ENCODE measurements at places on chromosomes 11 and 22.
A peak's percentile ranks its signal among the peaks of the same experiment; 100 is the strongest.

GRCh38 chr22:42651134-42651533 is 1.9 kb upstream of the CYB5R3 start:
- no peak for DNase-seq

- no peak for DNase-seq
These were observed 2132.2 kb downstream of the LRRC4C start for GRCh38 chr11:39327302-39327701.

DNA sequence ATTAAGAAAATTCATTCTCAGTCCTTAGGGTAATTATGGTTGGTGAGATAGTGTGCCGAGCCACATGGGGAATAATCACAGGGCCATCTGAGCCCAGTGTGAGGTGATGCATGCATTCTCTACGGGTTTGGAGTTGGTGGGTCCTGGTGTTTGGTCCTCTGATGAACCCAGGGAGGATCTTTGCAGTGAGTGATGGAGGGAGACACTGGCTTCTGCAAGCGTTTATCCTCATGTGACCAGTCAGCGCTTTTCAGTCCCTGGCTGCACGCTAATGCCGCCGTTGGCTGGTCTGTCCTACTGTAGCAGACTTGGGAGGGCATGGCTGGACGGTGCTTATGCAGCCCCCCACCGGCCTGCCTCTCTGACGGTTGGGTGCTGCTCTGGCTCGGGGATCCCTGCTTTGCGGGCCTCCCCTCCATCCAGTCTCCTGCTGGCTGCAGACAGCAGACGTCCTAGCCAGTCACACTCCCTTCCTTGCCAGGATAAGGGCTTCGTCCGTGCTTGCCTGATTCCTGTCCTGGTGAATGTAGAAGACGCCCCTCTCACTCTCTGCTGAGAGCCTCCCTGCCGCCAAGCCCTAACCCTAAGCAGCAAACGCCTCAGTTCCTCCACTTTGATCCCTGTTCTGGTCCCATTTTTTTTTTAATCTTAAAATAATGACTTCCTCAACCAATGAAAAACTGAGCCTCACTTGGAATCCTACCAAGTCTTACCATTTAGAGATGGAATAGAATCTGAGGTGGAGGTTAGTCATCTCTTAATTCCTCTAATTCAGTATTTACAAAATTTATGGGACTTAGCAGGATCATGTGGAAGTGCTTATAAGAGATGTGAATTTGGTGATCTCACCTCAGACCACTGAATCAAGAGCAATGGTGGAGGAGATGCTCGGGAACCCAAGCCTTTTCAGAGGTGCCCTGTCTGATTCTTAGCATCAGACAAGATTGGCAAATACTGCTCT is 143.7 kb upstream of the SORL1-AS1 start:
- no peak for DNase-seq

DNA sequence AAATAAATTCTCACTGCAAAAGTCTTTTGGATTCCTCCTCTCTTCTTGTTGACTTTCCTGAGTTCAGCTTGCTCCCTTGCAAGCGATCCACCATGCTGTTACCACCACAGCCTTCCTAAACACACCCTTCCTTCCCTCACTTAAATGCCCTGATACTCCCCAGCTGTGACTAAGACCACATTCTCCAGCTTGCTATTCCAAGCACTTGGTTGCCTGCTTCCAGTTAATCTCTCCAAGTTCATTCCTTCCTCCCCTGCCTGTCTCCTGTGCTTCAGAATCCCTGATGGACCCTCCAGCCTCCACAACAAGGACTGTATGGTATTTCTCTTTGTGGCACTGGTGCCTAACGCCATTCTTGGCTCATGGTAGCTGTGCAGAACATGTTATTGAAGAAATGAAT is 603.9 kb upstream of the CADM1 start:
- peak; percentile 26 for DNase-seq

GRCh38 chr11:8267280-8267679 is 3.6 kb upstream of the LMO1 start:
- peak; percentile 30 for DNase-seq

GRCh38 chr11:86672007-86672621 is at the start of gene ME3:
TSS of gene ME3 (minus strand) at chr11:86672616.
- DNase-seq: peak; percentile 80

DNA sequence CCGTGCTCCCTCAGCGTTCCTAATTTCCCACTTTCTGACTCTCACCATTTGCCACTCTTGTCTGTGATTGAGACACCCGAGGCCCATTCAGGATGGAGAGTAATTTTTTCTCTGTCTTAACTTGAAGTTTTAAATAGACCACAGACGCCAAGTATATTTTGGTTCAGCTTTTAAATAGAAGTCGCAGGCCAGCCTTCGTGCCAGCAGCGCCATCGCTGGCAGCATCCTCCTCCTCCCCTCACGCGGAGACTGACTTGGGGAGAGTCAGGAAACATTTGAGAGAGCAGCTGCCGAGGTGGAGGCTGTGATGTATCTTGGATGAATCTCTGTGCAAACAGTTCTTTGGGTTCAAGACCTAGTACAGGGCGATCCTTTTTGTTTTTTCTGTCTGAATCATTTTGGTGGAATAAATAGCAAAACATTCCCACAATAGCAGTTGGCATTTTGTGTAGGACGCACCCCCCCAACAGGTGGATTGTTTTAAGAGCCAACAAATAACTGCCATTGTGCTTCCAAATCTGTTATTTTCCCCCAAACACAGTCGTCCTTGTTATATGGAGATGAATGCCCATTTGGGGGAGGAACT is 889 bp upstream of the DMC1 start:
- DNase-seq: no peak

GRCh38 chr11:86162239-86162638 is 82.3 kb upstream of the EED start:
- DNase-seq: no peak

DNA sequence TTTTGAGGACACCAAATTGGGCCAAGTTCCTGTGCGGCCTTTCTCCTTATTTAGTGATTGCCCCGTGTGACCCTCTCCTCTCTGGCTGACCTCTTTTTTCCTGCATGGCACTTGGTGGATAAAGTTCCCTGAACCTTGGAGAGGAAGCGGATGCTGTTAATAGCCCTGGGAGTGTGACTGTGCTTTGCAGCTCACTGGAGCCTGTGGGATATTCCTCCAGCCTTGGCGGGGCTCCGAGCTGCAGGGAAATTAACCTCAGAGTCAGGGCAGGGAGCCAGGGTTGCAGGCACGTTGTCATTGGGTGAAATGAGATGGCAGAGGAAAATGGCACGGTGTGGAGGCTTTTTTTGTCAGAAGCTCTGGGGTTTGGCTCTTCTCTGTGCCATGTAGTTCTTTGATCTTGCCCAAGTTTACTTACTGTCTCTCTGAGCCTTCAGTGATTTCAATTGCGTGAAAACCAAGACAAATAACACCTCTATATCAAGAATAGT is 965 bp downstream of the OR9Q1 start:
- no peak for DNase-seq

DNA sequence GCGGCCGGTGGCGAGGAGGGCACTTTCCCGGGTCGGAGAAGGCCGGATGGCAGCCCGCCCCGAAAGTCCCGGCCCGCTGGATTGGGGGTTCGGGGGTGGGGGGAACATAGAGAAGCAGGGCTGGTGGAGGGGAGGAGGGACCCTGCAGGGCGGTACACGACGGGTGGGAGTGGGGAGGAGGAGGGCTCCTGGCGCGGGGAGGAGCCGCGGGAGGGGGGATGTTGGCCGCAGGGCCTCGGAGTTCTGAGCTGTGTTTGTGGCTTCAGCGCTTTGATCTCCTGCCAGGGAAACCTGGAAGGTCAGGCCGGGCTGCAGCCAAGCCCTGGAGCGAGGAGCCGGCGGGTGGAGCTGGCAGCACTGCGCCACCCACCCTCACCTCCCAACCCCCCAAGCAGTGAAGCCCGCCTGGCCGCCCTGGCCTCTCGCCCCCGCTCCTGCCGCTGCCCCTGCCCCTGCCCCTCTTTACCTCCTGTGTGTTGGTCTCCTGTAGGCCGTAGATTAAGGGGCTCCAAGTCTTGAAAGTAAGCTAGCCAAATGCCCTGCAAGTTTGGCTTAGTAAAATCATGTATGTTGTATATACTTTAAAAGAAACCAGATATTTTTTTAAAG is 30.9 kb downstream of the C22orf31 start:
- no peak for DNase-seq

DNA sequence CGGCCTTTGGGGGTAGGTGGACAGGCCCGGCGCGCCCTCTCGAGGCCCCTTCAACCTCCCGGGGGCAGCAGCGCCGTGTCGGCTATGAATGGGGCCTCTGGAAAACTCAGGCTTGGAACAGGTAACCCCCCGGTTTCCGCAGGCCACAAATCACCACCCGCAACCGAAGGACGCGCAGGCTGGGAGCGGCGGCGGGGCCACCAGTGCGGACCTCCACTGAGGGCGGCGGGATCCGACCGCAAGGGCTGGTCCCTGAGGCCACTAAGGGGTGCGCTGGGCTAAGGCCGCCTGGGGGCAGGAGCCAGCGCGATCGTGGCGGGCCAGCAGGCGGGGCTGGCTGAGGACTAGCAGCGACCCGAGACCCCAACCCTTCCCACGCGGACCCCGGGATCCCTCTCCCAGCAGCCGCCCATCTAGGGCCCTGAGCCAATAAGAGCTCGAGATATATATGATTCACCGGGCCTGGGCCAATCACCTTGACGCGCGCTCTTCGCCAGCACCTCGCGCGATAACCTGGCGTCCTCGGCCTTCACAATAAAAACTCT is 609 bp upstream of the ATF4 start:
- peak; percentile 98 for DNase-seq

GRCh38 chr22:32849501-32849900 is 48.0 kb downstream of the TIMP3 start:
- DNase-seq: no peak

DNA sequence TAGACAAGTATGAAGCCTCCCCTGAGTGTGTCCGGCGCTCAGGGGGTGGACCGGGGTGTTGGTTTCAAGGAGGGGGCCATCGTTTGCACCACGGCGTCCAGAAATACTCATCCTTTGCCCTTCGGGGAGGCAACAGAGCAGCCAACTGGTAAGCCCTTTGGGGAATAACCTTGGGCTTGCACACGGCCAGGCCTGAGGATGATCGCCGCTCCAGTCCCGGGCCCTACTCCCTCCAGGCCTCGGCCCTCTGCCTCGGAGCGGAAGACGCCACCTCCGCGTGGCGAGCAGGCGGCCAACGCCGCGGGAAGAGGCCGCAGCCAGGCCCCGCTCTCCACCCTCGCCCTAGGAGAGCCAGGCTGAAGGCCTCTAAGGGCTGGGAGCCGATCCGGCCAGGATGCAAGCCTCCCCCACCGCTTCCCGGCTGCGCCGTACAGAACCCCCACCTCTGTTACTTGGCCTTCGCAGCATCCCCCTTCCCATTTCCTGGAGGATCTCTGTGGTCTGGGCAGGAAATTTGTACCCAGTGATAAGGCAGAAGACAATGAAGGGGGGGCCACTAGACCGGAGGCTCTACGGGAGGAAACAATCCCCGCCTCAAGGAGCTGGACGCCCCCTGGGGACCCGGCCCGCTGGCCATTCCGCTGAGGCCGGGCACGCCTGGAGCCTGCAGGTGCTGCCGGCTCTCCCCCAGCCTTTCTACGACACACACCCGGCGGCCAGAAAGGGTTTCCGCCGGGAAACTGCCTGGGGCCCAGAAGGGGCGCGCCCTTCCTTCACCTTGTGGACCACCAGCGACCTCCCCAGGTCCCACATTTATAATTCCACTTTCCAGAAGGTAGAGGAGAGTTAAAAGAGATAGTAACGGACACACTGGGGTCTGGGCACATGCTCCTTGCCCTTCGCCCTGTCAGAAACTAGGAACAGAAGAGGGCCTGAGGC is 2.6 kb downstream of the ESAM start:
- DNase-seq: no peak

- DNase-seq: no peak
These were observed 268.6 kb upstream of the PITPNB start for GRCh38 chr22:28187612-28188011.

- no peak for DNase-seq
These were observed 617 bp downstream of the TSG101 start for GRCh38 chr11:18526130-18526520.

DNA sequence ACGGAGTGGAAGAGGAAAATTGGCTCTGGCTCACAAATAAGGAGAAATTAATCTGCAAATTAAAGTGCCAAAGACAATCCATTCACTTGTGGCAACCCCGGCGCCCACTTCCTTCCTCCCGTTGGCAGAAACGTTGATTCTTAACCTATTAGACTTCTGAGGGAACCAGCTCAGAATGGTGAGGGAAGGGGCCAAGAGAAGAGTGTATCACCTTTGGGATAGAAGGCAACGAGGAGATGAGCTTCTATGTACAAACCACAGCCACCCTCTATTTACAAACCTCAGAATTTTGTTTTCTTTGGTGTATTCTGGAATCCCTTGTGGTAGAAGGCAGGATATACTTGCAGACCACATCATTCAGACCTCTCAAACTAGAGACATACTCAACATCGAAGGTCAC is 1.1 kb downstream of the MB start:
- DNase-seq: no peak

GRCh38 chr11:111063726-111064517 is 181.6 kb upstream of the POU2AF2 start:
- DNase-seq: no peak

GRCh38 chr22:47088480-47089158 is 326.2 kb downstream of the TBC1D22A start:
- DNase-seq: no peak

GRCh38 chr11:111871693-111872161 is 346 bp upstream of the ALG9 start:
- no peak for DNase-seq

GRCh38 chr22:48893288-48894063 is 934.2 kb downstream of the BRD1 start:
- no peak for DNase-seq

- DNase-seq: no peak
These were observed 82.9 kb upstream of the PPARA start for GRCh38 chr22:46067159-46068111.

DNA sequence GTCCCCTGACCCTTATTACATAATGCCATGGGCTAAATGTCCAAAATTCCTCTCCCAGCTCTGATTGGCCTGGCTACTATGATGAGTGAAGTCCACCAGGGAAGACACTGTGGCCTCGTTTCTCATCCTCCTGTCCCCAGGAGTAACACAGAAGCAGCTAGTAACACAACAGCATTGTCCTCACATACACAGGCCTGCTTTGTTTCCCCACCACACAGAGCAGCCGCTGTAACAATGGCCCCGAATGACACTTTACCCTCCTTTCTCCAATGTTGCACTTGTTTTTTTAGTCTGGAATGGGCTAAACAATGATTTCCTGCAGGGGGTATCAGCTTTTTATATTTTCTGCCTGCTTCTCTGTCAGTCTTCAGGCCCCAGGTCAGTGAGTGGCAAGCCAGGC is at the start of gene PRR5L:
TSS of gene PRR5L (plus strand) at position 363 of the 400 bp plus-strand sequence. CDS start 104,834 bp downstream, outside the sequence.
- no peak for DNase-seq

- DNase-seq: no peak
These were observed 60.1 kb downstream of the ZNRF3 start for GRCh38 chr22:28943501-28943879.

- DNase-seq: no peak
These were observed 174.8 kb upstream of the MTMR2 start for GRCh38 chr11:96098511-96099241.

- peak; percentile 59 for DNase-seq
These were observed 26.7 kb downstream of the PARVG start for GRCh38 chr22:44207173-44207980.
